ENCODE measurements at places on chromosomes 2 and 18. TPM values are rescaled to one million over a fixed set of nuclear protein-coding genes. Genes with fewer than 3 reads are reported as not detected.

GRCh38 chr2:56715683-56716082 is 531.9 kb downstream of the CCDC85A start:
- no peak for DNase-seq

- DNase-seq = no peak
Measured at GRCh38 chr18:58762781-58763171, 91.5 kb downstream of the MALT1 start.

- DNase-seq = no peak
Measured at GRCh38 chr2:112754564-112754963, 9.8 kb downstream of the CKAP2L start.

- DNase-seq = no peak
Measured at GRCh38 chr2:37464067-37464466, 119.6 kb downstream of the QPCT start.

DNA sequence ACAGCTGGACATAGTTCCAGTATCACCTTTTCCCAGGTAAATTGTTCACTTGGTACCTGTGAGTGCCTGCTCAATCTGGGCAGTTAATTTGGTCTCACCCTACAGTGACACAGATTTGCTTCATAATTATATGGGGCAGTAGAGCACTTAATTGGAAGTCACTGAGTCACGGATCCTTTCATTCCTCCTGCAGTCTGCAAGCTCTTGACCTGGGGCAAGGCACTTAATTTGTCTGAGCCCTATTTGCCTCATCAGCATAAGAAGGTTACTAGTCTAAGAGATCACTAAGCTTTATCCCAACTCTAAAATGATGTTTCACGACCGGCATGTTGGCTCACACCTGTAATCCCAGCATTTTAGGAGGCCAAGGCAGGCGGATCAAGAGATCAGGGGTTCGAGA is 8.9 kb downstream of the FBXO36 start:
- DNase-seq = no peak

- DNase-seq = no peak
Measured at GRCh38 chr18:48252525-48252924, 156.7 kb downstream of the ZBTB7C start.

- no peak for DNase-seq
Measured at GRCh38 chr2:215677481-215677880, 241.6 kb upstream of the FN1 start.

- DNase-seq = no peak
Measured at GRCh38 chr2:121211251-121211650, 73.8 kb downstream of the TFCP2L1 start.

DNA sequence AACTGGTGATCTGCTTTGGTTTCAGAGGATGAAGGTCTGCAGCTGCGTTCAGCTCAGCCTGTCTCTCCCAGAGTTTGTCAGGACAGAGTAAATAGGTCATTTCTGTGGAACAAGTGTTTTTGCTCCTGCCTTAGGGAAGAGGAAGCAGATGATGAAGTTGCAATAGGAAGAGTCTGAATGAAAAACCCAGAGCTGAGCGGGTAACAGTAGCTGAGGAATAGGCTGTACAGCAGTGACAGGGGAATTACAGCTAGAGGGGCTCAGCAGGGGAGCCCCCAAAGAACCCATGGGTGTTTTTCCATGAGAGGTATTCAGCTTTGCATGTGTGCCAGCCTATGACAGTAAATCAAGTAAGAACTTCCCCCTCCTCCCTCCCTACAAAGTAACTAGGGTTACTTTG is 10.3 kb upstream of the CYBRD1 start:
- DNase-seq = no peak

DNA sequence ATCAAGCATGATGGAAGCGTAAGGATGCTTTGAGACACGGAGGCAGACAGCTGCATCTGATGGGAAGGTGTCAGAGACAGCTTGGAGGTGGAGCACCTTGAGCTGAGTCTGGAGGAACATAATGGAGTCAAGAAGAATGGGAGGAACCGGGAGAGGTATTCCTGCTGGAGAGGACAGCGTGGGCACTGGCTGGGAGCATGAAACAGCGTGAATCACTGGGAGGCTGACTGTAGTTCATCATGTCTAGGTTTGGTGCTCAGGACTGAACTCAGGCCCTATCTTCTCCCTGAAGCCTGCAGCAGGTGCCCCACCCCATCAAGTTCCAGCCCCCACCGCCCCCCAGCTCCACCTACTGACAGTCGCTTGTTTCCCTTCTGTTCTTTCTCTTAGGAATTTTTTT is 98.6 kb downstream of the TMEM17 start:
- DNase-seq = no peak

GRCh38 chr2:127155028-127155581 is 48.2 kb upstream of the BIN1 start:
- no peak for DNase-seq

DNA sequence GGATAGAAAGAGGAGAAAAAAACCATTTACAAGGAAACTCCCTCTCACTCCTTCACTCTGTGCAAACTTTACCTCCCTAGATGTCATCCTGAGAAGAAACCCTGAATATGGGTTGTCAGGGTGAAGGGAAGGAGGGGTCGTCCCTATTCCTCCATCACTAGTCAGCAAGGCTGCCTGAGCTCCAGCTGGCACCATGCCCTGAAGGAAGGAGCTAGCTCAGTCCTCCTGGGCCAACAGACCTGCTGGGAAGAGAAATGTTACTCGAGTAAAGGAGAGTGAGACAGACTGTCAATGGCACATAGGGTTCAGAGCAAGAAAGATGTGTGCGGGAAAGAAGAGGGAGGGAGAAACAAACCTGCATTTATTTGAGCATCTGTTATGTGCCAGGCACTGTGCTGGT is 18.3 kb upstream of the EPAS1 start:
- no peak for DNase-seq

DNA sequence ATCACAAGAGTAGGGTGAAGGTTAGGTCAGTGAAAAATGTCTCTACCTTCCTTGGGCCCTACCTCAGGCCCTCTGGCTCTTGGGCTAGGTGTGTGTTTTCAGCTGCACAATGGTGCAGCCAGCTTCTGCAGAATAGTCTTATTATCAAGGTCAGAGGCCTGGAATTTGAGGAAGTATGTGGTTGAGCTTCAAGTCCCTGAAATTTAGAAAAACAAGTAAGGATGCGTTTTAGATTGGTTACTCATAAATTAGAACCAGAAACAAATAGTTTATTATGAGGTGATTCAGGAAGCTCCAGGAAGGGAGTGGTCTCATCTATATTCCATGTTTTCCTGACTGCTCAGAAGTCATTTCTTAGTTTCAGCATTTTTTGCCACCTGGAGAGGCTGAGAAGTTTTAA is 204.2 kb upstream of the CELF4 start:
- no peak for DNase-seq

GRCh38 chr2:22897428-22897827 is 487.6 kb upstream of the KLHL29 start:
- DNase-seq = no peak

GRCh38 chr2:59353306-59353921 is 1112.3 kb upstream of the FANCL start:
- DNase-seq = no peak

GRCh38 chr2:232219496-232219870 is 159.1 kb upstream of the ALPP start:
- DNase-seq = no peak

- DNase-seq = no peak
Measured at GRCh38 chr2:80506563-80506962, 202.0 kb upstream of the LRRTM1 start.

GRCh38 chr2:96816836-96817702 is 1.0 kb downstream of the CNNM3 start:
- no peak for DNase-seq

DNA sequence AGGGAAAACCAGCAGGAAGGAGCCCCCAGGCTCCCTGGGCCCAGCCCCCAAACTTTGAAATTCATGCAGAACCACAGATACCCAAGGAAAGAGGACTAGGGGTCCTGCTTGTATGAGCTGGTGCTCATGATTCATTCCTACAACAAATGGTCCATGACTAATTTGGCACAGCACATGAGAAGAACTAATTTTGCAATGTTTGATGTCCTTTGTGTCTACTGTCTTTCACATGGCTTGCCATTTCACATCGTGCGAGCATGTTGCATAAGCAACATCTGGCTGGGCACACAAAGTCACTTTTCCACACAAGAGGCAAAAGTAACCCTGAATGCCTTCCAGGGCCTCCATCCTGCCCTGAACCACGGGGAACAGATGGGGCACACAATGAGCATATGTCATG is 149.6 kb upstream of the APCDD1 start:
- DNase-seq = no peak

- DNase-seq = no peak
Measured at GRCh38 chr2:149871091-149871885, 283.7 kb upstream of the MMADHC start.

DNA sequence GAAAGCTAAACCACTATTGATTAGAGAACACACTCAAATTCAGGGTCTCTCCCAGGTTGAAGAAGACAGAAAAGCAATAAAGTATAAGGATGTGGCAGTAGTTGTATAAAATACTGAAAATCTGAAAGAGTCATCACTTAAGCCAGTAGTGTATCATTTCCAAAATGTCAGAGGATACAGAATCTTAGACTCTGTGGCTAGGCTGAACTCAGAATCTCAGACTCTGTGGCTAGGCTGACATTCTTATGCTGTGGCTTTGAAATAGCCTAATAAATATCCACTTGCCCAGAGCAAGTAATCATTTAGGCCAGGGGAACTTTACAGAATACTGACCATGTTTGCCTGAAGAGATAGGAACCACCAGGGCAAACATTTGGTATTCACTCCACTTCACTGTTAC is 13.1 kb downstream of the MCFD2 start:
- DNase-seq = no peak

DNA sequence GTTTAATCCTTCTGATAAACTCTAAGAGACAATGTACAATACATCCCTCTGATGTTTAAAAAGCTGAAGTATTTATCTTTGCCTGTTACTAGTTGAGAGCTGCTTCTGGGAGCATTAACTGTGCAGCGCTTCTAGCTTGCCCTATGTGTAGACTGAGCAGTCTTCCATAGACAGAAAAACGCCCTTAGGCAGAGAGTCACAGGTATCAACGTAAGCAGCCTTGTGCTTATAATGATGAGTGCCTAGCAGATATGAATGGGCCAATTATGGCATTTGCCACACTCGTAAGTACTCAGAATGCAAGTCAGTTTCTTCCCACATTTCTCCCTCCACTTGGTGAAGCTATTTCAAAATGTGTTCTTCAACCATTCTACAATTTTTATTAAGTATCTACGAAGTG is 731.1 kb upstream of the SLC8A1 start:
- no peak for DNase-seq

DNA sequence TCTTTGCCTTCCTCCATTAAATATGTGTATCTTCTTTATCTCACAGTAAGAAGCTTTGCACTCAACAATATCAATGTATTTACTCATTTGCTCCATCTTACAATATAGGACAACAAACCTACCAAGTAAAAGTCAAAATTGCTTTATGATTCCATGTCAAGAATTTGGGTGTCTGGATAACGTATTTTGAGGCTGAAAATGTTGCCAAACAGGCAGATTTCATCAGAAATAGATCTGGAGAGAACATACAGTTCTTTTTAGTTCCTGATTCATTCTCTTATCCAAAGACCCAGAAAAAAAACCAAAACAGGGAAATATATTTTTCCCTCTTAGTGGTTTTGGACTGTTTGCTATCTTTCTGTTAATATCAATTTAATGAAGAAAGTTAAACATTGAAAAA is 621.1 kb downstream of the STK39 start:
- DNase-seq = no peak

- DNase-seq = no peak
Measured at GRCh38 chr18:48787203-48788151, 163.3 kb downstream of the SMAD7 start.

Gene TUBB8B
- not detected for total RNA-seq

Gene MYOM1
- 1.4 TPM for total RNA-seq

Gene CELF4
- total RNA-seq = not detected

Gene PLB1
- total RNA-seq = 2.0 TPM

Gene DTNA
- not detected for total RNA-seq

Gene TMEFF2
- total RNA-seq = not detected

Gene FAM161A
- 2.2 TPM for total RNA-seq

Gene VPS4B
- total RNA-seq = 93.3 TPM

Gene ACVR1C
- total RNA-seq = 1.1 TPM

Gene MAP3K19
- total RNA-seq = not detected
